ENCODE measurements at places on chromosomes 1 and 21.

DNA sequence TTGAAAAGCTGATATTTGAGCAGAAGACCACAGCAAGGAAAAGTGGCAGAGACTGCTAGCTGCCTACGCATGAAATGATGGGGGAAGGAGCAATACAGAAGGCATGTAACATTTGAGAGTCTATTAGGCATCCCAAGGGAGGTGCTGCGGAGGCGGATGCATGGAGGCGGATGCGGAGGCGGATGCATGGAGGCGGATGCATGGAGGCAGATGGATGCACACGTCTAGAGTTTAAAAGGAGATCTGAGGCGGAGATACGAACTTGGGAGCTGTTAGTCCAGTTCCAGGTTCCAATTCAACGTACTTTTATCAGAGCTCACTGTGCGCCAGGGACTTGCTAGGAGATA, 744 bp upstream of the DDX20 start:
- peak; percentile 79 for DNase-seq

DNA sequence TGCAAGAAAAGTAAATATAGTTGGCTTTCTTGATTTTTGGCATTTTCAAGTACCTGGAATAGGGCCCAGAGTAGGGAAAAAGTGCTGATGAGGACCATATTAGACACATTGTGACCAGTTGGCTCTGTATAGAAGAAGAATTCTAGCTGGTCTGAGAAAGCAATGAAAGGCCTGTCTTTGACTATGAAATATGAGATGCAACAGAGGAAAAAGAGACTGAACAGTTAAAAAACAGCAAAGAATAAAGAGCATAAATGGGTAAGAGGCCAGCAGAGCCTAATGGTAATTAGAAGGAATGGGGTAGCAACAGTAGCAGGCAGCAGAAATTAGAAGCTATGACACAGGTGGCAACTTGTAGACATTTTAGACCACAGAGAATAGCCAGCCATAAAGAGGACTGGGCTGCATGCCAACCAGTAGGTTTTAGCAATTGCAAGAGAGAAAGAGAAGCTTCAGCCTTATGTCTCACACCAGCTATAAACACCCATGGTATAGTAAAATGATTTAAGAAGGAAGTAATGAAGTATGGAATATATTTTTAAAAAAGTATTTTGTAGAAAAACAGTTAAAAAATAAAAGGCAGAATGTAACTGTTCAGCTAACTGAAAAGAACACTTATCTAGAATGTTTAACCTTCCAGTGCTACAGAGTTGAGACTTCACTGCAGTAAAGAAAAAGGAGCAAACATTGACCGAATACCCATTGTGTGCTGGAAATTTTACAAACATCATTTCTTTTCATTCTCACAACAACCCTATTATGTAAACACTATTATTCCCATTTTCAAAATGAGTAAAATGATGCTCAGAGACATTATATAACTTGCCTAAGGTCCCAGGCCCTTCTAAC, 114.1 kb downstream of the LHX4 start:
- peak; percentile 43 for DNase-seq

- peak; percentile 71 for DNase-seq
Observed at GRCh38 chr1:31745096-31745945, 18.8 kb downstream of the ADGRB2 start.

DNA sequence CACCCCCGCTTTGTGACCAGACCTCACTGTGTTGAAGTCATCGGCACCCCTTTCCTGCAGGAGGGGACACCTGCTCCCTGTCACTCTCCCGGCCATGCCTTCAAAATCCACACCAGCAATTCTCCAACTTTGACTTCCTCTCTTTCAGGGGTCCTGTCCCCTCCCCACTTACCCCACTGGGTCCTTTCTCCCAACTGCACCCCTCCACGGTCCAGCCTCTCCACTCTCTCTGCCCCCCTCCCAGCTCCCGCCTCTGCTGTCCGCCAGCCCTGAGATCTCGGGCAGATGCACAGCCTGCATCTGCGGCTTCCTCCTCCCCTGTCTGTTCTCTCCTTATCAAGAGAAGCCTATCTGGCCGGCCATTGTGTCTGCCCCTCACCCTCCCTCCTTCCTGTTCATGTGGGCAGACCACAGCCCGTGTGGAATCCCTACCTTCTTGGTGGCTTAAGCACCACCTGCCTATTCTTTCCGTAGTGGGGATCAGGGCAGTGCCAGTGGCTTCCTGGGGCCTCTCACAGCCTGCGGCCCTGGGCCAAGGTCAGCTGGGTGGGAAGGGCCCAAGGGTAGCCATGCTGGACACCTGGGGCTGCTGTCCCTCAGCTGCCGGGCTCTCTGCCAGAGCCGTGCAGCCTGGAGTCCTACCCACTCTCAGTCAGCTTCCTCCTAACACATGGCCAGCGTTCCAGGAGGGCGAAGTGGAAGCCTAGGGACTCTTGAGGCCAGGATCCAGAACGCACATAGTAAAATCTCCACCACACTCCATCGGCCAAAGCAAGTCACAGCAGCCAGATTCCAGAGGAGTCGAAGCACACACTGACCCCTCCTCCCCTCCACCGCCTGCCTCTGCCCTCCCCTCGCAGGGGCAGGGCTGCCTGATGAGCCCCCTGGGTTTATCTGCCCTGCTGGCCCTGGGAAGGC, 5.1 kb upstream of the HES4 start:
- peak; percentile 67 for DNase-seq

- DNase-seq: no peak
Observed at GRCh38 chr1:183553331-183553730, 36.9 kb downstream of the NCF2 start.

GRCh38 chr1:188423073-188423472, 1594.3 kb downstream of the PLA2G4A start:
- DNase-seq: no peak

- no peak for DNase-seq
Observed at GRCh38 chr1:48947761-48948537, 171.3 kb upstream of the BEND5 start.

- DNase-seq: no peak
Observed at GRCh38 chr1:201192261-201192788, 1.7 kb downstream of the IGFN1 start.

DNA sequence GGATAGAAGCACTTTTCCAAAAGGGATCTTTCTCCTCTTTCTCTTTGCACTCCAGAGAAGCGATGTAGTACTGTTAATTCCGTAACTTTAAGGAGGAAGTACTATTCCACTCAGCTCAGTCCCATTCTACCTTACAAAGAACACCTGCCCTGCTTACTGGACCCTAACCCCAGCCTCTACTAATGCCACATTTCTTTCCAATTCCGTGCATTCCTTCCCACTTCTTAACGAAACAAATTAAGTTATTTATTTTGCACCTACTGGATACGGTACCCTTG, 511 bp downstream of the NDC1 start:
- DNase-seq: no peak

GRCh38 chr1:87230501-87230900, 98.2 kb upstream of the LMO4 start:
- DNase-seq: no peak

GRCh38 chr1:5744911-5745799, 247.1 kb downstream of the NPHP4 start:
- DNase-seq: peak; percentile 6

- DNase-seq: no peak
Observed at GRCh38 chr1:153771261-153771660, 3.9 kb upstream of the SLC27A3 start.

- no peak for DNase-seq
Observed at GRCh38 chr1:147773215-147773715, 12.9 kb upstream of the GJA5 start.

DNA sequence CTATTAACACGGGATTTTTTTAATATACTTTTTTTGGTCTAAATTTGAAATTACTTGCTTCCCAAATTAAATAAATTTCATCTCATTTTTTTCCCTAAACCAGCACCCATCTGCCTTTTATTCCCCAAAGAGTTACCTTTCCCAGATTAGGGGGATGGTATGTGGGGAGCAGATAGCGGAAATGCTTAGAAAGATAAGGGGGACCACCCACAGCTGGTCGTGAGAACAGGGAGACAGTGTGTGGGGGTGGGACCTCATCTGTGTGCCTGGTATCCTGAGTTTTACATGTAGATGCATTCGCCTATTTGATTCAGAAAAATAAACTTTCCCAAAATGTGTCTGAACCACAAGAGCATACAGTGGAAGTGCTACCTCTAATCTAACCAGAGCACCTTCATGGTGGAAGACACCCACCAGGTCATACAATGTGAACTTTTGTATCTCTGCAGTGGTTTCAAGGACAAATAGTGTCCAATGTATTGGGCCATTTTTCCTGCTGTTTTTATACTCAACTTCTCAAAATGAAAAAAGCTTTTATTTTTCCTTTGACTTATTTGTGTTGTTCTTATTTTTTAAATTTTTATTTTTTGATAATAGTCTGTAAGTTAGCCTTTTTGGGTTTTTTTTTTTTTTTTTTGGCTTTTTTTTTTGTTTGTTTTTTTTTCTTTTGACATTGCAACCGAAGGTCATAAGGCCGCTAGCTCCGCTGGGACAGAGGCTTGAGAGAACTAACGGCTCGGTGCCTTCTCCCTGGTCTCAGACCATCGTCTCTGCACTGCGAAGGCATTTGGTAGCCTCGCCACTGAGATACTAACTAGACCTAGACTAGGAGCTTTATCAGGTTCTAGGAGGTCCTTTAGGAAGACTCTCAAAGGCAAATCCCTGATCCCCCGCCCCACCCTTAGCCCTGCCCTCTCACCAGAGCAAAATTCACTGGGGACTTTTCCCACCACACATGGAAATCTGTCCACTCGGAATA, 263.2 kb downstream of the TM2D1 start:
- DNase-seq: no peak

DNA sequence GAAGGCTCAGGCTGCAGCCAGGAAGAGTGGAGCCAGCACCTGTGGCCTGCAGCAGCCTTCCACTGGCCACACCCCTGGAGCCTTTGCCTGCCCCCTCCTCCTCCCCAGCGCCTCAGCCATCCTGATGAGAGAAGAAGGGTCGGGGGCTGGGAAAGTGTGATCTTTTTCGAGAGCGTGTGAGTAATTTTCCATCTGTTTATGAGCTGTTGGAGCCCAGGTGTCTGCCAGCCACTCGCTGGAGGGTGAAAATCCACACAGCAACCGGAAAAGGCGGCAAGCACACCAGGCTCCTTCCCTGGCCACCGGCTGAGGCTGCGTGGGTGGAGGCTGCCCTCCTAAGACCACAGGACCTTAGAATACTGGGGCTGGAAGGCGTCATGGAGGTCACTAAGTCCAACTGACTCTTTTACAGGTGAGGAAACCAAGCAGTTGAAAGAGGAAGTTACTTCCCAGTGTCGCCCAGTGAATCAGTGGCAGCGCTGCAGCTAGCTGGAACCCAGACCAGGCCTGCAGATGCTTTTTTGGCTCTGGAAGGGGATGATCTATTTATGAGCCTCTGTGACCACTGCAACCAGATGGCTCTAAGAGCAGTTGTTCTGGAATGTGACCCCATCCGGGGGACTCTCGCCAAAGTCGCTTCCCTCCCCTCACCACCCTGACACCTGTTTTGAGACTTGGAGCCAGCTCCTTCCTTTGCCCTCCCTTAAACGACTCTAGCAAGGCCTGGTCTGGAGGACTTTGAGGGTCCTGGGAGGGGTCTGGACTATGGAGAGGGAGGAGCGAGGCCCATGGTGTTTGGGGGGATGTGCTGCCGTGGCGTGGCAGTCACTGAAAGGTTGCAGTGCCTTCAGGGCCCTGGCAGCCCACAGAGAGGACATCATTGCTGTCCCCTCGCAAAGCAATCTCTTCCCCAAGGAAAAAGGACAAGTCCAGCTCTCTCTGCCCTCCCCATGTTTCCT, 54.5 kb downstream of the LGR6 start:
- DNase-seq: no peak

DNA sequence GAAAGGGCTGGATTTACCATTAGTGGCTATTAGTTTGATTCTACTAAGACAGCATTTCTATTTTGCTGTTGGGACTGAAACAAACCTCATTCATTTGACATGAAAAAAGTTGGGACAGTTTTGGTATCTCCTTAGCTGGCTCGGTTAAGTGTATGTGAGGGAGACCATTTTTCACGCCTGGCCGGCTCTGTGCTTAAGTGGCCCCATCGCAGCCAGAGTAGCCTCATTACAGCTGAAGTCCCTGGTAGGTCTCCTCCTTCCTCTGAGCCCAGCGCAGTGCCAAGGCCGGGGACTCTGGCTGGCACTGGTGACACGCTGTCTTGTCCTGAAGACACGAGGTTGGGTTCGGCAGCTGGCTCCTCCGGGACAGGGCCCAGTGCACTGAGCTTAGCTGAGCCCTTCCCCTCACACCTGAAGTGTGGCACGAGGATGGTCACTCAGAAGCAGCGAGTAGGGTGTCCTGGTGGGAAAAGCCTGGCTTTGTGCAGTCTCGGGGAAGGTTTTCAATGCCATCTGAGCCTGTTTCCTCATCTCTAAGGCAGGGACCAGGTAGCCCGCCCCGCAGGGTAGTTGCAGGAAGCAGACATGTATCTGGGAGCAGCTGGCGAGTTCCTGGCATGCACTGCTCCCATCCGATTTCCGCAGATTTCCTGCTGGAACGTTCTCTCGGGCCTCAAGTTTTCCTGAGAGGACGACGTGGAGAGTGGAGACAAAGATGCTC, 196.5 kb downstream of the DYRK1A start:
- DNase-seq: no peak

GRCh38 chr1:5683446-5683845, 308.8 kb downstream of the NPHP4 start:
- no peak for DNase-seq

- DNase-seq: no peak
Observed at GRCh38 chr1:117670976-117671780, 65.3 kb downstream of the TENT5C start.

GRCh38 chr1:214123061-214123784, 135.4 kb downstream of the PROX1 start:
- peak; percentile 75 for DNase-seq

- no peak for DNase-seq
Observed at GRCh38 chr1:193367863-193368262, 181.4 kb upstream of the B3GALT2 start.

DNA sequence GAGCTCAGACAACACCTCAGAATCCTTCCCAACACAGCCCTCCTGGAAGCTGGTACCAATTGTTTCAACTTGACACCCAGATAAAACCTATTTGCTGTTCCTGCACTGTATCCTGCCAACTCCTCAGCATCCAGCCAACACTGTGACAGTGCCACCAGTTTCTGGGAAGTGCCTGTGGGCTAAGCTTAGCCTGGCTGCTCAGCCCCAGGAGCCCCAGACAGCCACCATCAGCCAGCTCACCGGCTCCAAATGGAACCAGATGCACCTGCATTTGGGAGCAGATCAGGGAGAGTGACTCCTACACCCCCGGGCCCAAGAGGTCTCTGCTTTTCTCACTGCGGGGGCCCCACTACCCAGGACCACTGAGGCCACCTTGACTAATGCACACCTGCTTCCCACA, 24.9 kb downstream of the KCNN3 start:
- DNase-seq: no peak

- peak; percentile 73 for DNase-seq
Observed at GRCh38 chr1:239951511-239952140, 140.1 kb upstream of the FMN2 start.

DNA sequence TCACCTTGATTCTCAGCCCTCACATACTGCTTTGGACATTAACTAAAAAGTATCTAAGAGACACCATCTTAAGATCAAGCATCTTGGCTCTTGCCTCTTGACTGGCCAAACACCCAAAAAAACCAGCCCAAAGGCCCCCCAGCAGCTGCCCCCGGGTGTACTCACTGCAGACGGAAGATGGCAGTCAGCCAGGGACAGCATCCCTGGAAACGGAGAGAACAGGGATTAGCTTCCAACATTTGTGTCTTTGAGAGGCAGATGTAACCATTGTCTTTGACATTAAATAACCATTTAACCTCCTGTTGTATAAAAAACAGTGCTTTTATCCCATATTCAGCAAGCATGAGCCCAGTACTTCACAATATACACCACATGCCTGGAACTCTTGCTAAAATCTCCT, 11.3 kb downstream of the TMEM63A start:
- no peak for DNase-seq

GRCh38 chr1:154571964-154572288, 4.3 kb downstream of the CHRNB2 start:
- no peak for DNase-seq

- DNase-seq: no peak
Observed at GRCh38 chr1:11391327-11391726, 87.6 kb upstream of the DISP3 start.

Data from cardiac fibroblast (primary cell).